CD8-positive, alpha-beta memory T cell (primary cell): ENCODE measurements at places on chromosomes 6 and 20. TPM values are rescaled to one million over a fixed set of nuclear protein-coding genes. Genes with fewer than 3 reads are reported as not detected.

GRCh38 chr6:31952140-31952805 is 6.4 kb downstream of the CFB start:
- H3K36me3 ChIP-seq = peaks cover 38% of the 10 kb centered on the region
- DNase-seq = no peak
- no peak overlapping the region for H3K27ac ChIP-seq
- H3K4me3 ChIP-seq = no peak overlapping the region

DNA sequence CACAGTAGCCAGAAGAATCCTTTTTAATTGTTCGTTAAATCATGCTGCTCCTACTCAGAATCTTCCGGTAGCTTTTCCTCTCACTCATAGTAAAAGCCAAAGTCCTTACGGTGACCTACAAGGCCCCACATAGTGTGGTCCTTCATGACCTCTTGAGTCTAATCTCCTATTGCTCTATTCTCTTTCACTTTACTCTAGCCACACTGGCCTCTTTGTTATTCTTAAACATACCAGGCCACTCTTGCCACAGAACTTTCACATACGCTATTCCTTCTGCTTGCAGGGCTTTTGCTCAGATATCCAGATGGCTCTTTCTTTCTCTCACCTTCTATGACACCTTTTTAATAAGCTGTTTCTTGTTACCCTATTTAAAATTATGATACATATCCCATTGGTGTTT is 25.7 kb downstream of the ZNF391 start:
- DNase-seq = no peak
- H3K36me3 ChIP-seq = no peaks in the 10 kb centered on the region
- H3K27me3 ChIP-seq = no peaks in the 10 kb centered on the region
- H3K27ac ChIP-seq = no peak overlapping the region

- no peak overlapping the region for H3K27ac ChIP-seq
- no peaks in the 10 kb centered on the region for H3K27me3 ChIP-seq
- H3K36me3 ChIP-seq = peaks cover 4% of the 10 kb centered on the region
- DNase-seq = no peak
These were observed 8.2 kb downstream of the ASXL1 start for GRCh38 chr20:32366380-32366779.

GRCh38 chr6:82720992-82721391 is 344.6 kb downstream of the UBE3D start:
- no peaks in the 10 kb centered on the region for H3K4me1 ChIP-seq
- H3K36me3 ChIP-seq = no peaks in the 10 kb centered on the region
- H3K4me3 ChIP-seq = no peak overlapping the region
- no peaks in the 10 kb centered on the region for H3K27me3 ChIP-seq
- no peak overlapping the region for H3K27ac ChIP-seq
- DNase-seq = no peak

FAM229B gene
- total RNA-seq = 8.7 TPM

TNNC2 gene
- total RNA-seq = not detected
